ENCODE measurements at places on chromosomes 5 and 9.

- no peak for DNase-seq
Measured at GRCh38 chr5:147481376-147481775, 28.5 kb downstream of the DPYSL3 start.

GRCh38 chr5:102922799-102923477, 167.8 kb downstream of the PAM start:
- DNase-seq, result peak; percentile 76

- DNase-seq, result no peak
Measured at GRCh38 chr5:98157368-98157767, 616.1 kb upstream of the RGMB start.

DNA sequence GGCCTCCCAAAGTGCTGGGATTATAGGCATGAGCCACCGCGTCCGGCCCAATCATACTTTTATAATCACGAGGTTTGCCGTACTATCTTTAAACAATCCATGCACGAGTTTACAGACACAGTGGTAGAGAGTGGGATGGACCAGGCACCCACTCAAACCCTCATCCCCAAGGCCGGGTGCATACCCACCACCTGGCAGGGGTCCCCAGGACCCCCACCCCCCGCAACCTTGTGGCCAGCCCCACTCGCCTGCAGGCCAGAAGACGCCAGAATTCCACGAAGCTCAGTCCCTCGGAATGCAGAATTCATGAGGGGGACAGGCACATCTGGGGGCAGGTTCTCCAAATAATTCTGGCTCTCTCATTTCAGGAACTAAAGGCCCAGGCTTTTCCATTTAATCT, 17.1 kb downstream of the NACC2 start:
- DNase-seq, result no peak

DNA sequence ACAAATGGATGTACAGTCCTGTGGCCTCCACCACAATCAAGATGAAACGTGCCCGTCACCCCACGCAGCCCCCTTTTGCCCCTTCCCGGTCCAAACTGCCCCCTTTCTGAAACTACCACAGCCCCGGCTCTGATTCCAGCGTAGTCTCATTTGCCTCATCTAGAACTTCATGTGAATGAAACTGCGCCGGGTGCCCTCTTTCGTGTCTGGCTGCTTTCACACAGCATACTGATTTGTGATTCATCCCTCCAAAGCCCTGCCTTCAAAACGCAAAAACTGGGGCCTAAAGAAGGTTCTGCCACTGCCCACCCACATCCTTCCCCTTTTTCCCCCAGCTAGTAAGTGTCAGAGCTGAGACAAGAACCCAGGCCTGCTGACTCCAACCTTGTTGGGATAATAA, 31.5 kb upstream of the NCS1 start:
- no peak for DNase-seq

DNA sequence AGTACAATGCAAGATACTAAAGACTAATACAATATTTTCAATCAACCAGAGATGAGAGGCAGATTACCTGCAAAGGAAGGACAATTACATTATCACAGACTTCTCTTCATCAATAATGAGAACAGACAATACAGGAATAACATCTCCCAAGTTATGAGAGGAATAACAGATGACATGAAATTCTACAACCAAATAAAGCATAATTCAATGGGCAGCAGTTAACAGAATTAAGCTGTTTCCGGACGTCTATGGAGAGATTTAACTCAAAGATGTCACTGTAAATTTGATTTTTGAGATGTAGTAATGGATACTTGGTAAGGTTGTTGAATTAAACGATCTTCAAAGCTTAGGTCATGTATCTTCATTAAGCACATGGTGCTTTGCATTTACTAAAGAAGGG, 19.8 kb upstream of the PARP8 start:
- no peak for DNase-seq

GRCh38 chr5:166431456-166431855, 1860.0 kb upstream of the WWC1 start:
- DNase-seq, result no peak

- no peak for DNase-seq
Measured at GRCh38 chr5:133154274-133155075, 102.7 kb downstream of the HSPA4 start.

- peak; percentile 39 for DNase-seq
Measured at GRCh38 chr9:99140685-99141314, 35.9 kb downstream of the TGFBR1 start.

DNA sequence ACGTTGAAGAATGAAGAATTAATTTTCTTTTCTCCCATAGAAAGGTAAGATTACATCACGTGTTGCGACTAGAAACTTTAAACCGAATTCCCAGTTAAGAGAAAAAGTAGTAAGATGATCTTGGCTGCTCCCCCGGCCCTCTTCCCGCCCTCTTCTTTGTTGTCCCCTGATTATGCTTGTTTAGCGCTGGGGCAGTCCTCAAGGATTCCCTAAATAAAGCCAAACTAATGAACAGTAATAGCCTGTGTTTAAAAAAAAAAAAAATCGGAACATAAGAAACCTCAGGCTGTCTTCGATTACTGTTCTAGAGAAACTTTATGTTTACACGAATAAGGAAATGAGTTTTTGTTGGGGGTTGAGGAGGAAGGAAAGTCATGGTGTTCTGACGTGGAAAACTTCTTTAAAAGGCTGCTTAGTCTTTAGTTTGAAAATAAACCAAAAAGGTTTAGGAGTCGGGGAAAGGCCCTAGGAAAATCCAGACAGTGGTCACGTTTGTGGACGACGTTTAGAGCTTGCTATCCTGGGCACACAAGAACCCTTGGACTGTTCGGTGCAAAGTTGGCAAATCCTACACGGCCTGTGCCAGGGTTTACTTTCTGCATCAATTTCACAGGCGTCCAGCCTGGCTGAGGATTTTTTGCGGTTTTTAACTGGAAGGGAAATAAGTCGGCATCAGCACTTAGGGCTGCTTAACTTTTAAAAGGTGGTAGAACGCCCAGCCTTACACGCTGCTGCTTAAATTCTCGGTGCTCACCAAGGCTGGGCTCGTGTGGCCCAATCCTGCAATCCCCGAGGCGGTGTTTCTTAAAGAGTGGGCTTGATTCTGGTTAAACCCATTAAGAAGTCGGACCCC, 1.1 kb upstream of the MAT2B start:
- peak; percentile 64 for DNase-seq

GRCh38 chr9:136172412-136173079, 32.4 kb downstream of the LHX3 start:
- DNase-seq, result no peak

DNA sequence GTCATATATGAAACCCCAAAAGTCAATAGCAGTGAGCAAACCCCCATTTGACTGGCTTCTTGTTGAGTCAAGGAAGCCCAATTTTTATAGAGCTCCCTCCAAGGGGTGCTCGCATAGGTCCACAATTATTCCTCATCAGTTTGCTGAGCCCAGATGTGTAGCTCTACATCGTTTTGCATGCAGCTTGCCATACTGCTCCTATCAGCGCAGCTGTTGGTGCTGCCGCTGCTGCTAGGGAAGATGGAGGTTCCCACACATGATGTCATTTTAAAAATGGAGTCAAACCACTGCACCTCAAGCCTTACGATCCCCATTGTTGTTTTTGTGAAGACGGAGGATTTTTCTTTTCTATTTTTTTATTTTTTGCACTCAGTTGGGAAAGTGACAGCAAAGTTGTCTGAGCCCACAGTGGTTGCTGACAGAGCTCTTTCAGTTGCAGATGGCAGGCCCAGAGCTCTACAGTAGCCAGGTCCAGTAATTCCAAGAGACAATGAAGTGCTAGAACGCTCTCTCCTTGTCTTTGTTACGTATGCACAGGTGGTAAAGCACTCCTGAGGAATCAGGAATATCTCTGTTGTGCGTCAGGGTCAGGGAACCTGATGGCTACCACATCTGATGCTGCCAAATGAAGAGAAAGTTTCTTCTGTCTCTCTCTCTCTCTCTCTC, 23.2 kb upstream of the C5orf63 start:
- no peak for DNase-seq

DNA sequence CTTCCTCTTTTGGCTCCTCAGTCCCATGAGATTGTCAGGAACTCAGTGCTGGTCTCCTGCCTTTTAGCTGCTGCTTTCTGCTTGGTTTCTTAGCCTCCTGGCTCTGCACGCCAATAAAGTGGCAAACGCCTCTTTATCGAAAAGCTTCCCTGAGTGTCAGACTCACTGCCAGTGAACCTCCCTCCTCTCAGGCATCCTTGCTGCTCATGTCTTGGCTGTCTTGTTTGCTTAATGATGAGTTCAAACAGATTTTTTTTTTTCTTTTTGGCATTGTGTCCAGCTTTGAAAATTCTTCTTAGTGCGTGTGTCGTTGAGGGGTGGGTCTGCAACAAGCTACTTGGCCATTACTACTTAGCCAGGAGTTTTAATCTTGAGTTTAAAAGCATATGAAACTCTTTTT, 14.9 kb downstream of the RASGRF2 start:
- DNase-seq, result no peak

- no peak for DNase-seq
Measured at GRCh38 chr9:131676431-131676972, 63.4 kb downstream of the RAPGEF1 start.

- DNase-seq, result no peak
Measured at GRCh38 chr9:136761545-136761981, 2.8 kb downstream of the LCN15 start.

GRCh38 chr5:84113246-84114105, 271.2 kb downstream of the EDIL3 start:
- no peak for DNase-seq

- DNase-seq, result no peak
Measured at GRCh38 chr9:87854580-87854955, 28.1 kb upstream of the SPATA31E1 start.

DNA sequence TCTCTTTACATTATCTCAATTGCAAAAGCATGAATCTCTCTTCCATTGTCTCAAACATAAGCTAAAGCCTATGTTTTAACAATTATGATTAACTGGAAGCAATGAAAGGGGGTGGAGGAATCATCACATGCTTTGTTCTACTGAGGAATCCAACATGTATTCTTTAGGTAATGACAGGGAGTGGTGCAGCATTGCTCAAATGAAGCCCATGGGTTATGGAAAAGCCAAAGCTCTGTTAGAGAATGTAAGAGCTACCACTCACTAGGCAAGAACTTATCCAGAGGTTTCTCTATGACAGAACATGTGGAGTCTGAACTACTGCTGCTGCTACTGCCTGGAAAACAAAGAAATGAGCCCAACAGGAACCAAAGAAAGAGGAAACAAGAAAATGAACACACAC, 28.7 kb downstream of the KIF3A start:
- no peak for DNase-seq

- DNase-seq, result no peak
Measured at GRCh38 chr9:133729617-133730281, 8.4 kb downstream of the SARDH start.

DNA sequence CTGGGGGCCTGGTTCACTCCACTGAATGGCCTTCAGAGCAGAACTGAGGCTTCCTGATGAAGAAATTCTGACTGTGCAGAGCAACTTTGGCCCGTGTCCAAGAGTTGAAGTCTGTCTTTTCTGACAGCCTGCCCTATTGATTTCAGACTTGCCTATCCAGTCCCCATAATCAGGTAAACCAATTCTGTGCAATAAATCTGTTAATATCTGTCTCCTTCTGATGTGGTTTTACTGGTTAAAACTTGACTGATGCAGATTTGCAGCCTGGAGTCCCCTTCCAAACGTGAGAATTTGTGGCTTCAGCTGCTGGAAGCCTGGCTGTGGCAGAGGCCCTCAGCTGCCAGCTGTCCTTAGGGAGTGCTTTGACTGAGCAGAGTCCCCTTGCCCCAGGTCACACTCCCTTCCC, 283.9 kb upstream of the ANKRD55 start:
- DNase-seq, result no peak

- DNase-seq, result no peak
Measured at GRCh38 chr9:82101475-82101874, 112.9 kb downstream of the SPATA31D1 start.

- DNase-seq, result no peak
Measured at GRCh38 chr9:134101623-134102149, 33.9 kb upstream of the BRD3 start.

DNA sequence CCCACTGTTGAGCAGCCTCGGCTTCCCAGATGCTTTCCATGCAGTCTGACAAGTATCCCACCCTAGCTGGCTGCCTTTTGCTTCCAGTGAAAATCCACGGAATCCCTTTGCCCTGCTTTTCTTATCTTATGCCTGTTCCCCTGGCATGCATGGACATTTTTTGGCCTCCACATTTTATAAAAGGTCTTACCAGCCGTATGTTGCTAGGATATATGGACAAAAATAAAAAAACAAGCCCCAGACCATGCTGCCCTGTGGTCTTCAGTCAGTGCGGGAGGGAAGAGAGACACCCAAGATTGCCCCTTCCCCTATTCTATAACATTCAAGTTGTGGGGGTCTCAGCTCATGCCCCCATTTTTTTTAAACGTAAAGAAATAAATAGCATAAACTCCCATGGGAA, 129.6 kb downstream of the COL23A1 start:
- DNase-seq, result no peak

- DNase-seq, result no peak
Measured at GRCh38 chr5:135434591-135435466, 12.3 kb downstream of the DCANP1 start.

GRCh38 chr9:15724016-15724415, 171.2 kb downstream of the CCDC171 start:
- peak; percentile 21 for DNase-seq

DNA sequence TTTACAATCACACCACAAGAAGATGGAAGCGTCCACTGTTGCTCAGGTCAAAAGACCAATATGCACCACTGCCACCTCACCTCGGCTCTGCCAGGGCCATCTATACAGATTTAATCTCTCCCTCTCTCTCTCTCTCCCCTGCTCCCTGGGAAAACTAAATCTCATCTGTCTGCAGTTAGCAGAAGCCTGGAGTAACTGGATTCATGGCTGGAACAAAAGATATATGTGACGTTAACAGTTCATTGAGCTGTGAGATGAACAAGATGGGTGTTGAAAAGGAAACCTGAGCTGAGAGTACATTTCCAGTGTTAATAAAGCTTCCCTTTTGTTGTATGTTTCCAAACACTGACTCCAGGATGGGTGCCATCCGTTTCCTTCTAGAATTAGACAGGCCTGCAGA, 369.7 kb downstream of the CDK5RAP2 start:
- DNase-seq, result no peak

DNA sequence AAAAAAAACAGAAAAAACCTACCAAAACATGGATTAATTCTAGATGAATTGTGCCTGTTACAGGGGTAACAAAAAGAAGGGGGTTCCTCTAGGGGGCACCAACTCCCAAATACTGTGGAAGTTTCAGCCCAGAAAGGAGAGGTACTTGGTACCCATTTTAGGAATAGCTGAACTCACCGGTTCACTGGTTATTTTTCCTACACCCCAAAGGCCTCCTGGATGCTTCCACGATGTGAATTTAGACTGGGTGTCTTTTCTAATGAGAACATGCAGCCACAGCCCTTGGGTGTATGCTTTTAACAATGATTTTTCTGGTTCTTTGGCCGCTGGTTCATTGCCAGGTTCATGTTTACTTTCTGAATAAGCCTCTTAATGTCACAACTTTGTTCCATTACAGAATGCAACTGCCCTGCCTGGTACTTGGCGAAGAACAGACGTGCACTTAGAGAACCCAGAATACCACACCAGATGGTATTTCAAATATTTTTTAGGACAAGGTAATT, 46.7 kb downstream of the GARNL3 start:
- DNase-seq, result no peak

GRCh38 chr5:115626445-115626823, 598 bp upstream of the TMED7 start:
- DNase-seq, result peak; percentile 49
